ENCODE measurements at places on chromosomes 16 and 17.

- DNase-seq: no peak
Measured at GRCh38 chr17:72423286-72423589, 302.4 kb downstream of the SOX9 start.

DNA sequence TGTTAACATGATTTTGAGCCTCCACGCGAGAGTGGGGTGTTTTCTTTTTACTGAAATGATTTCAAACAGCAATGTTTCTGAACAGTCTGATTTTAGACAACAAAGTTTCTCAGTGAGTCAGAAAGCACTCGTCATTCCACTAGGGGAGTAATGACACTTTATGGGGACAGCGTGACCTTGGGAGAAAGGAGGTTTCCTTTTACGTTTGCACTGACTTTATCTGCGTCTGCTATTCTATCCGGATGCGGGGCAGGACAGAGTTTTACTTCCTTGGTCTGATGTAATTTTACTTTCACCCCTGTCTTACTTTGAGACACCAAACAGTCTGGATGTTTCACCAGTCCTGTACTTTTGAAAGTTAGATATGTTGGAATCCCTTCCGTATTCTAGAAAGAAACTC lies 20.7 kb downstream of the SLC47A1 start:
- DNase-seq: no peak

DNA sequence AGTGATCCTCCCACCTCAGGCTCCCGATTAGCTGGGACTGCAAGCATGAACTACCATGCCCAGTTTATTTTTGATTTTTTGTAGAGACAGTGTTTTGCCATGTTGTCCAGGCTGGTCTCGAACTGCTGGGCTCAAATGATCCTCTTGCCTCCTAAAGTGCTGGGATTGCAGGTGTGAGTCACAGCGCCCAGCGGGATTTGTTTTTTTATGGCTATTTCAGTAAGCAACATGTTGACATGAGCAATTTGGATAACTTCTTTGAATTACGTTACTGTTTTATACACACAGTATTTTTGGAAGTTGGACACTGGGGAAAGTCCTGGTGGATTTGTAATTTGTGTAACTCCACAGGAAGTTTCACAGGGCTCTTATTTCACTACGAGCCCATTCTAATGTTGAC lies 18.5 kb upstream of the RHOT1 start:
- DNase-seq: no peak

DNA sequence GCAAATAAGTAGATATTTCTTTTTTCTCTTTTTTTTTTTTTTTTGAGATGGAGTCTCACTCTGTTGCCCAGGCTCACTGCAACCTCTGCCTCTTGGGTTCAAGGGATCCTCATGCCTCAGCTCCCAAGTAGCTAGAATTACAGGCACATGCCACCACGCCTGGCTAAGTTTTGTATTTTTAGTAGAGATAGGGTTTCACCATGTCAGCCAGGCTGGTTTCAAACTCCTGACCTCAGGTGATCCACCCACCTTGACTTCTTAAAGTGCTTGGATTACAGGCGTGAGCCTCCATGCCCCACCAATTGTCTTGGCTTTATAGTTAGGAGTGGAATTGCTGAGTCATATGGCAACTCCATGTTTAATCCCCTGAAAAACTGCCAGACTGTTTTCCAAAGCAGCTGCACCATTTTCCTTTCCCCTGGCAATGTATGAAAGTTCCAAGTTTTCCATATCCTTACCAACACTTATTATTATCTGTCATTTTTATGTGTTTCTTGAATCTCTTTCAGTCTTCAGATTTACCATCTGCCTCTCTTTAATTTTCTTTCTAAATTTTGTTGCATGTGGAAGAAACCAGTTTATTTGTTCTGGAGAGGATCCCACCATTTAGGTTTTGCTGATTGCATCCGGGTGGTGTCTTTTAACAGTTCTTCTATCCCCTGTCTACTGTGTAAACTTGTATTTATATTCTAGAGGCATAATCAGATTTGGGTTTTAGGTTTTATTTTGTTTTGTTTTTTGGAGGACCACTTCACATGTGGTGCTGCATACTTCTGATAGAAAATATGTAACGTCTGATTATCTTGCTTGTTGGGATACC lies 9.9 kb upstream of the CES3 start:
- DNase-seq: no peak

DNA sequence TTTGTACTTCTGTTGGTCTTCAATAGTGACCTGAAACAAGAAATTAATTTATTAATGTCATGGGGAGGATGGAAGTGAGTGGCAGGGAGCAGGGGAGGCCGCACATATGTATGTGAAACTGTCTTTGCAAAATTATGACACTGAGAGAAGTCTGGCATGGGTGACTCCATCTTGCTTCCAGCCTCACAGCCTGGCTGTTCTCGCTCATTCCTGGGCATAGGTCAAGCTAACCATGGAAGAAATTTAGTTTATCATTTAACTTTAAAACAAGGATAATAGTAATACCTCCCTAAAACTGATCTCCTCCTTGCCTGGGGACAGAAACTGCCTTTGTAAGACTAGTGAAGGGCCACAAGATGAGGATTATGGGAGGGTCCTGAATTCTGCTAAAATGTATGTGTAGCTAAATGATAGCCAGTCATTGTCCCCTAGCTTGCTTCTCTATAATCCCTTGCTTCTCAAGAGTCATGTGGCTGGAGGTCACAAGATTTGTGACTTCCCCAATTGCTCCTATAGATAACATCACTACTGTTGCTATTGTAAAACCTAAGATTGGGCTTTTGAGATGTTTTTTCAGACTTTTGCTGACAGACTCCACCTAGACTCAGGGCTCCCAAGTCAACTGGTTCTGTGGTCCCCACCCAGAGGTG lies 126.0 kb downstream of the HS3ST3A1 start:
- no peak for DNase-seq

GRCh38 chr16:50316102-50316847 lies 49.9 kb downstream of the ADCY7 start:
- no peak for DNase-seq

DNA sequence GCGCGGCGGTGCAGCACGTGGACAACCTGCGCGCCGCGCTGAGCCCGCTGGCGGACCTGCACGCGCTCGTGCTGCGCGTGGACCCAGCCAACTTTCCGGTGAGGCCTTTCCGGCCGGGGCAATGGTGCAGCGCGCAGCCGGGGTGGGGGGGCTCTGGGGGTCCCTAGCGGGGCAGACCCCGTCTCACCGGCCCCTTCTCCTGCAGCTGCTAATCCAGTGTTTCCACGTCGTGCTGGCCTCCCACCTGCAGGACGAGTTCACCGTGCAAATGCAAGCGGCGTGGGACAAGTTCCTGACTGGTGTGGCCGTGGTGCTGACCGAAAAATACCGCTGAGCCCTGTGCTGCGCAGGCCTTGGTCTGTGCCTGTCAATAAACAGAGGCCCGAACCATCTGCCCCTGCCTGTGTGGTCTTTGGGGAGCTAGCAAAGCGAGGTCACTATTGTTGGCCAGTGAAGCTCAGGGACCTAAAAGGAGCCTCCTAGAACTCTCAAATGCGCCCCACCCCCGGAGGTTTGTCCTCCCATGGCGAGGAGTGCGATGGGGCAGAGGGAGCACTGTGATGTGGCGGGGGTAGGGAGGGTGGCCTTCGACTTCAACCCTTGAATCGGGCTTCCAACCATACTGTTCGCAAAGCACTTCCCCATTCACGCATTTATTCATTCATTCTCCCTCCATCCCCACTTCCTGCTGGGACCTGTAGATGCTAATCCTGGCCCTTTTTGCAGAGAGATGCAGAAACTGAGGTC lies 770 bp downstream of the HBM start:
- no peak for DNase-seq
